ENCODE measurements at places on chromosomes 5 and 9.
A peak's percentile ranks its signal among the peaks of the same experiment; 100 is the strongest.

DNA sequence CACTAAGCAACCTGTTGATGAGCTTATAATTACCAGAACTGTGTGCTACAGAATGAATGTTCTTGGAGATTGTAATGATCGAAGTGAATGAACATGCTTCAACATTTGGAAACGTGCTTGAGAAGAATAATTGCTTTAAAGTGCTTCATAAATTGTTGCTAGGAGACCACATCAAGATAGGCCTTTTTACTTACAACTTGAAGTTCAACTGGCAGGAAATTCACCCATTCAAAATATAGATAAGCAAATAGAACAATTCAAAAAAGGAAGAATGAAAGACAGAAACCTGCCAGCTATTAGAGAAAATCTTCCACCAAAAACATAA, 38.0 kb upstream of the SLC44A1 start:
- DNase-seq, result no peak

GRCh38 chr9:112078432-112078831, 96.7 kb downstream of the SUSD1 start:
- DNase-seq, result no peak

DNA sequence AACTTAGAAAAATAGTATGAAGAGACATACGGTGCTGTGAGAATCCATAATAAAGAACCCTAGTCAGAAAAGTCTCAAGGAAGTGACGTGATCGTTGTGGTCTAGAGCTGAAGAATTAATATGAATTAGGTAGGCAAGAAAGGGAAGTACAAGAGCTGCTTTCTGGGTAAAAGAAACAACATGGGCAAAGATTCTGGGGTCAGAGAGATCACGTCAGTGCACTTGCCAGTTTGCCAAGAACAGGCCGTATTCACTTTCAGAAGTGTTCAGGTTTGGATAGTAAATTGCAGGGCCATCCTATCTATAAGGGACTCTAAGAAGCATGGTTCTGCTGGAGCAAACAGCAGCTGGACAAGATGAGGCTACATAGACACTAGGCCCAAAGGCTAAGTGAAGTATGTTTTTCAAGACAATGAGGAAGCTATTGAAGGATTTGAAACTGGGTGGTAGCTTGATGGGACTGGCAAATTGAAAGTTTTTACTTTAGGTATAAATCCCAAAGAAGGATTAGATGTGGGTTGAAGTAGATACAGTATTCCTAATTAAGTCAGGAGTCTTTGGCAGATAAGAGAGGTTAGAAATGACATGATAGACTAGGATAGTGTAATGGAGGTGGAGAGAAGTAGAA, 4.8 kb upstream of the CHD1 start:
- no peak for DNase-seq

GRCh38 chr5:38258319-38259061, at the start of gene EGFLAM:
TSS of gene EGFLAM (plus strand) at chr5:38258559. CDS start at chr5:38258755, 196 bp downstream.
- DNase-seq, result peak; percentile 60

DNA sequence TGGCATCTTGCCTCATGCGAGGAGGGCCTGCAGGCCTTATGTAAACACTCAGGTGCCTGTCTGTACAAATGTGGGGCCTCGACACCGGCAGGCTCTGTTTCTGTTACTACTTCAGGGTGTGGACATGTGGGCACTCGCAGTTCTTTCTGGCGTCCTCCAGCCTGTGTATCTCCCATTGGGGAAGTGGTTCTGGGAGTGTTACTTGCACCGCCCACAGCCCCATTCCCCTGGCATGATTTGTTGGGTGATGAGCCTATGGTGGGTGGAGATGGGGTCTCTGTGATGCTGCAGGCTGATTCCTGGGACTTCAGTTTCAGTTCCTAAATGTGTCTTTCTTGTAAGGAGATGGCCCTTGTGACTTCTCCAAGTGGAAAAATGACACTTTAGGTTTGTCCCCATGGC, 82.1 kb upstream of the PITX1 start:
- DNase-seq, result no peak

GRCh38 chr5:107916731-107917725, 246.3 kb upstream of the EFNA5 start:
- no peak for DNase-seq

- DNase-seq, result no peak
These were observed 103.6 kb downstream of the LURAP1L start for GRCh38 chr9:12878351-12878978.

GRCh38 chr9:117744856-117745389, 40.7 kb downstream of the TLR4 start:
- peak; percentile 71 for DNase-seq

- no peak for DNase-seq
These were observed 2.7 kb upstream of the MYMK start for GRCh38 chr9:133527444-133527920.

- DNase-seq, result no peak
These were observed 10.5 kb downstream of the NR2F1-AS1 start for GRCh38 chr5:93570294-93571113.

GRCh38 chr5:103031607-103032006, 88.3 kb downstream of the GIN1 start:
- peak; percentile 12 for DNase-seq

DNA sequence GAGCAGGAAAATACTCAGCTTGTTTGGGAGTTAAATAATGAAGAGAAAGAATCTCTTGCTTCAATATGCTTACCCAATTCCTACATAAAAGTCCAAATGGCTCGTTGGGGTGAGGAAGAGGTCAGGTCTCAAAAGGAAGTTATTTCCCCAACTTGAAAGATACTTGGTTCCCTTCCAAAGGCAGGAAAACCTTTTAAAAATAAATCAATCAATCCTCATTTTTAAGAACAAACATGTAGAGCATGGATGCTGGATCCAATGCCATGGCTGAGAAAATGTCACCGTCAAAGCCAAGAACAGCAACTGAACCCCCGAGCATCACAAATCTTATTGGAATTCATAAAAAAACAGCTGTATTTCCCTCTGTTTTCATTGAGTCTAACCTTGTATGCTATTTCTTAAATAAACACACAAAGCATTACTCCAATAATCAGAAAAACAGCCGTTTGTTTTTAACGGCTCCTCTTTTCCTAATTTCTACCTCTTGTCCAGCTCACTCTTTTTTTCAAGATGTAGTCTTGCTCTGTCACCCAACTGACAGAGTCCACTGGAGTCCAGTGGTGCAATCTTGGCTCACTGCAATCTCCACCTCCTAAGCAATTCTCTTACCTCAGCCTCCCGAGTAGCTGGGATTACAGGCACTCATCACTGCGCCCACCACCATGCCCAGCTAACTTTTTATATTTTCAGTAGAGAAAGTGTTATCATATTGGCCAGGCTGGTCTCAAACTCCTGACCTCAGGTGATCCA, 140.7 kb downstream of the GNA14 start:
- no peak for DNase-seq

DNA sequence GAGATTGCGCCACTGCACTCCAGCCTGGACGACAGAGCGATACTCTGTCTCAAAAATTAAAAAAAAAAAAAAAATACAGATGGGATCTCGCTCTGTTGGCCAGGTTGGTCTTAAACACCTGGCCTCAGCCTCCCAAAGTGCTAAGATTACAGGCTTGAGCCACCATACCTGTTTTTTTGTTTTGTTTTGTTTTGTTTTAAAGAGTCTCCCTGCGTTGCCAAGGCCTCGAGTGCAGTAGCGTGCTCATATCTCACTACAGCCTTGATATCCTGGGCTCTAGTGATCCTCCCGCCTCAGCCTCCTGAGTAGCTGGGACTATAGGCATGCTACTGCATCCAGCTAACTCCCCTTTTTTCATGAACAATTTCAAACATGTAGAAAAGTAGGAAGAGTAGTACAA, 7.2 kb downstream of the ATP6V0E1 start:
- no peak for DNase-seq

- DNase-seq, result no peak
These were observed 2.8 kb upstream of the BHMT start for GRCh38 chr5:79108792-79109191.

GRCh38 chr9:132896906-132897305, 18.2 kb downstream of the SPACA9 start:
- no peak for DNase-seq

- DNase-seq, result no peak
These were observed 45.6 kb upstream of the GLRX start for GRCh38 chr5:95868136-95868535.

DNA sequence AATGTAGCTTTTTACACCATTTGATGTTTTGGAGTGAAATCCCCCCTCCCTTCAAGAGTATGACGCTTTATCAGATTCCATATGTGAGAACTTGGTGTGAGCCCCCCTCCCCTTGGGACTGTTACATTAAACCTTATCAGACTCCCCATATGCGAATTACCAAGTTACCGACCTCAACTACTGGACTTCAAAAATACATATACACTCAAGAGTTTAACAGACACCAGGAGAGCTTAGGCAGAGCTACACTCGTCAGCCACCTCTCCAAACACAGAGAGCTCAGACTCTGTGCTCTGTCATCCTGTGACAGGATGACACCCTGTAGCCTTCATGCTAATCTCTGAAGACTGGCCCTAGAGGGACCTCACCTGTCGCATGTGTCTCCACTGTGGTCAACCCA, 50.2 kb downstream of the FAM114A2 start:
- no peak for DNase-seq

DNA sequence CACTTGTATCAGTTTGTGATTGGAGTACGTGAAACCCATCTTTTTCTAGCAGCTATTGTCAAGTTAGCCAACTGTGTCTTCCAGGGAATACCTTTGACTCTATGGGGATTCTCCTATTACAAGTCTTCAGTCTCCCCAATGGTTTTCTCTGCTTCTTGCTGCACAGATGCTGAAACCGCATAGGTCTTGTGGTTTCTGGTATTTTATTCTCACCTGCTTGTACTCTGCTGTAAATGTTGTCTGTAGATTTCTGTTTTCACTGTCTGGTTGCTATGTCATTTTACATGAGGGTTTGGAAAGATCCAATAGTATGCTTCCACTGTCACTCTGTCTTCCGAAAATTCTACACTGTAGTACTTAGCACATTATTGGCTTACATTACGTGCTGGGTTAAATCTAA, 1196.9 kb upstream of the C9orf72 start:
- no peak for DNase-seq

DNA sequence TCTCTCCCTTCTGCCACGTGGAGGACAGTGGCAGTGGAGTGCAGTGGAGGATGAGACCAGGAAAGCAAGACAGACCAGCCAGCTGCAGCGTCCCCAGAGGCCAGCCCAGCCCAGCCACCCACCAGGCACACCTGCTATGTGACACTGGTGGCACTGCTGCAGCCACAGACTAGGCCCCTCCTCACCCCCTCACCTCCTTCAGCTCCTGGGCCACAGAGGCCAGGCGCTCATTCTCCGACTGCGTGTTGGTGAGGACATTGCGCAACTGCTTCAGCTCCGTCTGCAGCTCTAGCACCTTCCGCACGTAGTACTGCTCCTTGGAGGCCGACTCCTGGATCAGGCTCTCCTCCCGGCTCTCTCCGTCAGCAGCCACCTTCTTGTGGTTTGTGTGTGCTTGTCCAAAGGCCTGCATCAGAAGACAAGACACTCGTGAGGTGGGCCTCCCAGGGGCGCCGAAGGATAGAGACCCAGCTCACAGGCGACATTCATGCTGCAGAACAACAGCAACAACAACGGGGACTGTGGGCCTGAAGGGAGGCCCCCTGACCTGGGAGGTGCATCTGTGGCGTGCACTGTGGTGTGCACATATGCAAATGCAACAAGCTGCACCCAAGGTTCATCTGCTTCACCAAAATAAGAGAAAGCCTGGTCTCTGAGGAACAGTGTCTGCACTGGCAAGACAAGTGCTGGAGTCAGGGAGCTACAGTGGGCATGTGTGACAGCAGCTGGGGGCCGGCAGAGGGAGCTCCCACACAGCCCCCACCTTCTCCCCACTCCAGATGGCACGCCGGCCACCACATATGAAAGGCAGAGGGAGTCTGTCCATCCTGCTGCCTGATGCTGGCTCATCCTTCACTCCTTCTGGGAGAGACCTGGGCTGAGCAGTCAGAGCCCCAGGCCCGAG, 35.5 kb downstream of the BICD2 start:
- peak; percentile 46 for DNase-seq

DNA sequence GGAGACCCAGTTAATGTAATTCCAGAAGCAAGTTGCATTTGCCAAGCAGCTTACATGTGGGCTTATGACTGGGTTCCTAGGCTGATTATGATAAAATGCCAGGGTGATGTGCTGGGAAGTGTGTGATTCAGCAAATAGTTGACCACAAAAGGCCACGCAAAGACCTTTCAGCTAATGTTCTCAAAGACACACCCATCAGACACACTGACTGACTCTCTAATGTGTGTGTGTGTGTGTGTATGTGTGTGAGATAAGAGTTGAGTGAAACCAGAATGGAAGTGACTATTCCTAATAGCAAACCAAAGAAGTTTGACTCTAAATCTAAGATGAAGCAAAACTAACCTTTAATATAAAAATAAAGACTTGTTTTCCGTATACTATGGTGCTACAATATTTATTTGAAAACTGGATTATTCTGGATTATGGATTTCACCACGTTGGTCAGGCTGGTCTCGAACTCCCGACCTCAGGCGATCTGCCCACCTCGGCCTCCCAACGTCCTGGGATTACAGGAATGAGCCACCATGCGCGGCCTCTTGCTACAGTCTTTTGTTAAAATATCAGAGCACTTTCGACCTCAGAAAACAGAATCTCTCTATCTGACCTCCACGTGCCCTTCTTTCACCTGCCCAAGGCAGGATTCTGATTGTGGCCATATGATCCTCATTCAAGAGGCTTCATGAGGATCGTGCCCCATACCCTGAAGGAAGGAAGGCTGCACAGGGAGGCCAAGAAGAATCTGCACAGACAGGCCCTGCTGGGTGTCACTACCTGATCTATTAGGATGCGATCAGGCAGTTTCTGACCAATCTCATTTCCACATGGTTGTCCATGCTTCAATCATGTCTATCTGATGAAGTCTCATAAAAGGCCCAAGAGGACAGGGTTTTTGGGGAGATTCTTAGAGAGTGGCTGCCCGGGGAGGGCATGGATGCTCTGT, 75.6 kb downstream of the USP20 start:
- peak; percentile 92 for DNase-seq

- DNase-seq, result no peak
These were observed 128.0 kb downstream of the NPR3 start for GRCh38 chr5:32839106-32839505.

DNA sequence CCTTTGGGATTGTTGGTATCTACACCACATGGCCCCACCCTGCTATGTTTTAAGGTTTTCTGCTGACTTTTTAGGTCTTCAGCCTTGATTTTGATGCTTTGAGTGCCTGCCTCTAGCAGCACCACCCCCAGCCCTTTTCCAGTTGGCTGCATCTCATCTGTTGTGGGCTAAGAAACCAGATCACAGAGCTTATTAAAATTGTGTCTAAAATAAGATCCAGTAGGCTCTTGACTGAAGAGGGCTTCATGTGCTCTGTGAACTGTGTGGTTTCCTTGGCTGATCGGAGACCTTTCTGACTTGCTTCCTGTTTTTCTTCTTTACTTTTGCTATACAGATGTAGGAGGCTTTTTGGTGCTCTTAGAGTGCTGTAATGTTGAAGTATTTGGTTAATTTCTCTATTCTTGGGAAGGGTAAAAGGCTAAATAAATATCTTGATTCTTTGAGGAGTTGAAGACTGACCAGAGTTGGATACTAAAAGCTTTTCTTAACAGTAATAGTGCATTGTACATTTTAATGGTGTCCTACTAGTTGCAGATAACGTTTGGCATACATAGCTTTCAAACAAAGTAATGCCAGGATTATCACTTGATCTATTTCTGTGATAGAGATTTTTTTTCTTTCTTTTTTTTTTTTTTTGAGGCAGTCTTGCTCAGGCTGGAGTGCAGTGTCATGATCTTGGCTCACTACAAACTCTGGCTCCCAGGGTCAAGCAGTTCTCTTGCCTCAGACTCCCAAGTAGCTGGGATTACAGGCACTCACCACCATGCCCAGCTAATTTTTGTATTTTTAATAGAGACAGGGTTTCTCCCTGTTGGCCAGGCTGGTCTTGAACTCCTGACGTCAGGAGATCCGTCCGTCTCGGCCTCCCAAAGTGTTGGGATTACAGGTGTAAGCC, 4.5 kb downstream of the UBE2D2 start:
- DNase-seq, result no peak
